Stimulated activated CD8-positive, alpha-beta memory T cell treated with anti-CD3 and anti-CD28 coated beads, Interleukin-15, amount 100 ng/mL, for 1 hour (primary cell): ENCODE measurements at places on chromosomes 3 and 15.

DNA sequence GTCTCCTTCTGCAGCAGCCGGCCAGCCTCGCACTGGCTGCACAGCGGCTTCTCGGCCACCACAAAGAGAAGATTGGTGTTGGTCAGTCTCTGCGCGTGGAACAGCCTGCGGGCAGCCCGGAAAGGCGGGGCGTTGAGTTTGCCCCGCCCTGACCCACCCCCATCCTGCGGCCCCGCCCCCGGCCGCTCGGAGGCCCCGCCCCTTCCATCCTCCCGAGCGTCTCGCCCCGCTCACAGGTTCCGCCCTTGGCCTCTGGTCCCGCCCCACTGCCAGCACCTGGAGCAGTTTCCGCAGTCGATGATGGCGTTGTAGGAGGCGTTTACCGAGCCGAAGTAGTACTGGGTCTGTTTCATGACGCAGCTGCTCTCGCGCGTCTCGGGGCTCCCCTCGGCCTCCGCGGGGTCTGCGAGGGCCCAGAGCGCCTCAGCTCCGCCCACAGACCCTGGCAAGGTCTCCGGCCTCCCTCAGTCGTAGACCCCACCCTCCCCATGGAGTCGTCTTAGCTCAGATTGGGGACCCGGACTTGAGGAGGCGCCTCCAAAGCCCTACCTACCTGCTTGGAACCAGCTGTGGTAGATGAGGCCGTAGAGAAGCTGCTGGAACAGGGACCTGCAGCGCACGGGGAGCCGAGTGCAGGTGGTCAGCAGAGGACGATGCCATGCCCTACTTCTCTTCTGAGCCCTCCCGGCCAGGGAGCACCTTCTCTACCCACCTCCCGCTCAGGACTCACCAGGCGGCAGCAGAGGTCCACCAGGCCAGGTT, 5.9 kb upstream of the TMEM115 start:
- DNase-seq: peak; percentile 88

DNA sequence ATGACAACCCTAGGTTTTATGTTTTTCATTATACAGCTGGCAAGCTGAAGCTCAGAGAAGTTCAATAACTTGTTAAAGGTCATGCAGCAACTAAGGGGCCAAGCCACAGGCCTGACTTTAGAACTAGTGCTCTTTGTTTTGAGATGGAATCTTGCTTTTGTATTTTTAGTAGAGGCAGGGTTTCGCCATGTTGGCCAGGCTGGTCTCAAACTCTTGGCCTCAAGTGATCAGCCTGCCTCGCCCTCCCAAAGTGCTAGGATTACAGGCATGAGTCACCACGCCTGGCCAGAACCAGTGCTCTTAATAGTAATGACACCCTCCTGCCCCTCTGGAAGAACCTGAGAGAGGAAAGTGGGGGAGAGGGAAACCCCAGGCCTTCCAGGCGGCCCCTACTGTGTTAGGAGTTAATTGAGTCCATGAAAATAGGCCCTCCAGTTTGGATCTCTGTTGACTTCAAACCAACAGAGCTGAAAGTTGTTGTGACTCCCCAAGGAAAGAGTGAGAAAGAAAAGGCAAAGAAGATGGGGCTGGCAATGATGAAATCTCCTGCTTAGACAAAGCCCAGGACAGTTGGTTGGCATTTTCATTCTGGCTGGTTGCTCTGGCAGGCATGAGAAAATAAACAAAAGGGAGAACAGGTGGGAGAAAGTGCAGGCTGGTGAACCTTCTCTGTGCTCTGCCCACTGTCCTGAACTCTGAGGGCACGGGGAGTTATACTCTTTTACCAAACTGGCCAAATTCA, 3.6 kb upstream of the PRRT3 start:
- no peak for DNase-seq

GRCh38 chr15:71471347-71471746, 339.0 kb upstream of the NR2E3 start:
- DNase-seq: no peak

- DNase-seq: no peak
Measured at GRCh38 chr3:192675958-192676649, 51.2 kb downstream of the FGF12 start.

DNA sequence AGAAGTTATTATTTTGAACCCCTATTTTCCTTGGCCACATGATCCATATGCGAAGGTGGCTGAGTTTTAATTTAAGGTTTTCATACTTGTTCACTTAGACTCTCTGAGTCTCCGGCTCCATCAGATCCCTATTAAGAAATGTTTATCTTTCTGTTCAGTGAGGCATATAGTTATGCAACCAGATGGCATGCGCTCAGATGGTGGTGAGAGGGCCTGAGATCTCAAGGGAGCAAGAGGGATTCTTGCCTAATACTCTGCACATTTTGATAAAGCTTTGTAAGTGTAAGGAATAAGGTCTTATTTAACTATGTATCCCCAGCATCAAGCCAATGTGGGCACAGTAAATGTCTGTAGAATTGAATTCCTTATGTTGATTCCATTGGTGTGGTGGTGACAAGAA, 78.9 kb upstream of the DPH6 start:
- no peak for DNase-seq

DNA sequence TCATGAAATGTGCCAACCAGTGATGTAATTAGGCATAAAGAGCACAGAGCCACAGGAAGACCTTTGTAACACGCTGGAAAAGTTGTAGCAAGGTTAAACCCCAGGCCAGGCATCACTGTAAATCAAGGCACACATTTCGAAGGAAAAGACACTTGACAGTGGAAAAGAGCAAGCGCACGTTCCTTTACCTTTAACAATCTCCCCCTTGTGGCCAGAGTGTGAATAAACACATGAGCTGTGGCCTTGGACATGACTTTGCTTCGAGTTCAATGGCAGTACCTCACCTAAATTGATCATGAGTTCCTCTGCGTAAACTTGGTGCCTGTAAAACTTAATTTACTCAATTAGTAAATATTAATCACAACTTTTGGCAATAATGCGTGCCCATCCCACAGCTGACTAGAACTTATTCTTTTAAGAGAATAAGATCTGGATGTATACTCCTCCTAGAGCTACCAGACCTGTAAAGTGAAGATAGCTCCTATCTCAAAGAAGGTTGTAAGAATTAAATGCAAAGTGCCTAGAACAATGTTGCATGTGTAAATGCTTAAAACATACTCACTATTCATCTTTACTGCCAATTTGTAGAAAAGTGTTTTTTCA, 757.0 kb upstream of the NECTIN3 start:
- peak; percentile 19 for DNase-seq

DNA sequence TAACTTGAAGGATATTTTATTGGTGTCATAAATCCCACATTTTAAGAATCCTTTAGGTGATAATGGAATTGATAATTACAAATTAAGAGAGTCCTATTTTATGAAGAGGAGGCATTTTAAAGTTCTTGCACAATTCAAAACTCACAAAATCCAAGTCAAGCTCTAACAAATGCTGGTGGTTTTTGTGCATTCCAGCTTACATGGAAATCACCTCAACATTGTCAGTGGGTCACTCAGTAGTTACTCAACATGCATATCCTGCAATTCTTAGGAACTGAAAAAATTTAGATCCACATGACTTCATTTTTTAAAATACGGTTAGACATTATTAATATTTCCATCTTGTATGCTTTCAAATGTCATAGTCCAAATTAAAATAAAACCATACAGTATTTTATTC, 487.2 kb downstream of the CNTN3 start:
- no peak for DNase-seq

DNA sequence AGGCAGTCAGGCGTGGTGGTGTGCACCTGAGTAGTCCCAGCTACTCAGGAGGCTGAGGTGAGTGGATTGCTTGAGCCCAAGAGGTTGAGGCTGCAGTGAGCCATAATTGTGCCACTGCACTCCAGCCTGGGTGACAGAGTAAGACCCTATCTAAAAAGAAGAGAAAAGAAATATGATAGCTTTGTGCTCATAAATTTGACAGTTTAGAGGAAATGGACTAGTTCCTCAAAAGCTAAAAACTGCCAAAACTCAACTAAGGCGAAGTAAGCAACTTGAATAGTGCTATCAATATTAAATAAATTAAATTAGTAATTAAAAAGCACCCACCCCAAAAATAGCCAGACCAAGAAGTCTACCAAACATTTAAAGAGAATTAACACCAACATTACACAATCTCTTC, 24.5 kb upstream of the SLC15A2 start:
- no peak for DNase-seq

GRCh38 chr15:59419170-59419569, 18.8 kb upstream of the FAM81A start:
- no peak for DNase-seq

DNA sequence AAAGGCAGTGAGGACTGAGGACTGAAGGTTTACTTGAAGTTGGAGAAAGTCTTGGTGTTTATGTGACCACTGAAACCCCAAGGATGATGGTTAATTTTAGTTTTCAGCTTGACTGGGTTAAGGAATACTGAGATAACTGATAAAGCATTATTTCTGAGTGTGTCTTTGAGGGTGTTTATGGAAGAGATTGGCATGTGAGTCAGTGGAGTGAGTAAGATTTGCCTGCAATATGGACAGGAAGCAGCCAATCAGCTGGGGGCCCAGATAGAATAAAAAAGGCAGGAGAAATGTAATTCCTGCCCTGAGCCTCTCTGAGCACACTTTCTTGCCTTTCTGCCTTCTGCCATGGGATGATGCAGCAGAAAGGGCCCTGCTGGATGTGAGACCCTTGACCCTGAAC, 92.4 kb downstream of the KBTBD8 start:
- no peak for DNase-seq

DNA sequence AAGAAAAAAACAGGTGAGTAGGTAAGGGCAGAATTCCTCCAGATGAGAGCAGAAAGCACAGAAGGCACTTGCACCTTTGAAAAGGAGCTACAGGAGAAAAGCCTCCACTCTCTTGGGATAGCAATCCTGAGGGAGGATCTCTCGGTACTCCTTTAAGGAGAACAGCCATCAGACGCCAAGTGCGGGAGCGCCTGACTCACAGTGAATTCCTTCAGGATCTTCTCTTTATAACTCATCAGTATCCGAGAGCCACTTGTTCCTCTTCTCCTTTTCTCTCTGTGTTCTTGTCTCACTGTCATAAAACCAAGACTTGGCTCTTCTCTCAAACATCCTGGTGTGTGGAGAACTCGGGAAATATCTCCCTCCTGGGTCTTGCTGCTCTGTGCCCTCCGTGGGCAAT, 10.1 kb upstream of the GOLGA8J start:
- no peak for DNase-seq

GRCh38 chr3:51099794-51100535, 285.1 kb upstream of the MANF start:
- no peak for DNase-seq

- DNase-seq: no peak
Measured at GRCh38 chr3:40317061-40317855, 7.8 kb downstream of the EIF1B start.

- no peak for DNase-seq
Measured at GRCh38 chr3:130509008-130509407, 8.0 kb upstream of the COL6A6 start.

- no peak for DNase-seq
Measured at GRCh38 chr3:45583021-45583851, 11.3 kb upstream of the LIMD1 start.

- DNase-seq: no peak
Measured at GRCh38 chr3:44160818-44161217, 80.9 kb upstream of the TOPAZ1 start.

GRCh38 chr3:192082730-192083660, 622.0 kb downstream of the PYDC2 start:
- DNase-seq: no peak

DNA sequence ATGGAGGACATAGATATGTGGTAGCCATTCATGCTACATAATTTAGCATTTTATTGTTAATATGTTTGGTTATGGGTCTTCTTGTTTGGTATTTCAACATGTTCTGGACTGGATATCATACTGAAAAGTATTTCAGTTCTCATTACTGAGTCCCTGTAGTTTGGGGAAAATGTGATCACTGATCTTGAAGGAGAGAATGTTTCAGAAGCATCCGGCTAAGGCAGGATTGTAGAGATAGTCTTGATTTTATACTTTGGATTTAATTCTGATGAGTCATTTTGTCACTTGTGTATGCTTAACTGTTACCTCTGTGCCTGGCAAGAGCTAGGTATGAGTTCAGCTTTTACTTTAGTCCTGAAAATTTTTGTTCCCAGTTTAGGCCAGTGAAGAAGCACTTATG, 7.1 kb downstream of the CHD2 start:
- no peak for DNase-seq

- no peak for DNase-seq
Measured at GRCh38 chr15:89171136-89172072, 50.0 kb downstream of the RLBP1 start.

DNA sequence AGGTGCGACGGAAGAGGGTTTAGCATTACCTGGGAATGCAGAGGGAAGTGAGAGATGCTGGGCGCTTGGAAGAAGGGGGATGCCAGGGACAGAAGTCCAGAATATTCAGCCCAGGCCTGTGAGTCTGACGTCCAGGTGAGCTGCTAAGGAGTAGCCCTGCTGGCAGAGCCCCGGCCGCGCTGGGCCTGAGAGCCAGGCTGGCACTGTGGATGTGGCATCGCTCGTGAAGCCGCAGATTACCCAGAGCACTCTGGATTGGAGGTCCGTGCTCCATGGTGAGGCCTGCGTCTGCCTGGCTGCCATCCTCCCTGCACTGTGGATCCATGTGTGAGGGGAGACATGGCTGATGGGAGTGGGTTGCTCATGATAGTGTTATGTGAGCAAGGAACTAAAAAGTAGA, 14.5 kb downstream of the MAN2A2 start:
- no peak for DNase-seq

DNA sequence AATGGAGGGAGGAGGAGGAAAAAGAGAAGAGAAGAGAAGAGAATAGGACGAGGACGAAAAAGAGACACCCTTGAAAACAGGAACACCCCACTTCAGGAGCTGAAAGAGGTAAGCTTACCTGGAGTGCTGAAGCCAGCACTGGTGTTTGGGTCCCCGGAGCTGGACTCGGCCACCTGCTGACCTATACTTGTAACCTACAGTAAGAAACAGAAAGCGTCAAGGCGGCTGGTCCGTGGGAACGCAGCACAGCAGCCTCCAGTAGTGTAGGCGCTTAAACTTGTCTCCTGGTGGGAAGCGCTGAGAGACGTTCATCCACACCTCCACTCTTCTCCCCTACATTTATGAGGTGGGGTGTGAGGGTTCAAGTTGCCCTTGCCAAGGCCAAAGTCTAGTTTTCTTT, 141.0 kb downstream of the NSMCE3 start:
- no peak for DNase-seq

GRCh38 chr15:70316059-70316600, 218.4 kb upstream of the TLE3 start:
- no peak for DNase-seq

- DNase-seq: no peak
Measured at GRCh38 chr3:57287205-57287604, 5.3 kb downstream of the ASB14 start.

DNA sequence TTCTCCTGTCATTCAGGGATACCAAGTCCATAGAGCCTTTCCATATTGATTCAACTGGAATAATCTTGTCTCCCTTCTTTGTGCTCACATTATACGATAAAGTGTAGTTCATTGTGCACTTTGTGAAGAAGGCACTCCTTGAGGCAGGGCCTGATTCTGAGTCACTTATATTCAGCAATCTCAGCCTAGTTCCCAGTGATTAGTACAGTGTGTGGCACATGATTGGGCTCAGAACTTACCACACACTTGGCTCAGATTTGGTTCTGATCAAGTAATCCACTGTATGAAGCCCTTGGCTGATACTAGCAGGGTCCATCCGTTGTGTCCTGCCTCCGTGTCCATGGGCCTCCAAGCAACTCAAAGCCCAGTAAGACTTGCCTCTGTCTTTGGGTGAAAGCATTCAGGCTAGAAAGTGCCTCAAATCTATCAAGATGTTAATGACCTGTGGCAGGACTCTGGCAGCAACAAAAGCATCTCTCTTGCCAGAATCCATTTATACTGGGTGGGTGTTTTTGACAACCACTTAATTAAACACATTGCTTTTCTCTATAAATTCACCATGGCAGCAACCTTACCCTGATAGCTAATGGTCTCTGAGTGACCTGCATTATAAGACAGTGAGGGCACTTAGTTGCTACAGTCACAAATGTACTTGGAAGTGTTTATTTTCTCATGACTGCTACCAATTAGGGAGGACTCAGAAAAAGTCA, 51.3 kb downstream of the TPRG1 start:
- no peak for DNase-seq
